PC-9 (cell line): ENCODE measurements at places on chromosomes 11 and 22. TPM values are rescaled to one million over a fixed set of nuclear protein-coding genes. Genes with fewer than 3 reads are reported as not detected.
A peak's percentile ranks its signal among the peaks of the same experiment; 100 is the strongest.

The C22orf42 gene
- total RNA-seq: not detected in 2 replicates

- DNase-seq: no peak
- no peak overlapping the region for H3K27ac ChIP-seq
- H3K4me3 ChIP-seq: no peak overlapping the region
- peaks cover 16% of the 10 kb centered on the region for H3K4me1 ChIP-seq
Observed at GRCh38 chr11:848380-848931, 5.8 kb downstream of the TSPAN4 start.

DNA sequence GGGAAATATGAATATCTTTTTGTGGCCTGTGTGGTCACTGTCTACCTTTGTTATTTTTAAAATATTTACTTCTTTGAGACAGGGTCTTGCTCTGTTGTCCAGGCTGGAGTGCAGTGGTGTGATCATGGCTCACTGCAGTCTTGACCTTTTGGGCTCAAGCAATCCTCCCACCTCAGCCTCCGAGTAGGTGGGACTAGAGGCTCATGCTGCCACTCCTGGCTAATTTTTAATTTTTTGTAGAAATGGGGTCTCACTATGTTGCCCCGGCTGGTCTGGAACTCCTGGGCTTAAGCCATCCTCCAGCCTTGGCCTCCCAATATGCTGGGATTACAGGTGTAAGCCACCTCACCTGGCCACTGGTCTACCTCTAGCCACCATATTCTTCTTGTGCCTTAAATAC is 3.5 kb upstream of the EIF3D start:
- peaks cover 3% of the 10 kb centered on the region for H3K36me3 ChIP-seq
- H3K27me3 ChIP-seq: no peaks in the 10 kb centered on the region
- H3K4me1 ChIP-seq: peaks cover 16% of the 10 kb centered on the region
- no peak overlapping the region for H3K27ac ChIP-seq
- H3K4me3 ChIP-seq: no peak overlapping the region
- no peak for DNase-seq

GRCh38 chr11:66885469-66885868 is 28.6 kb downstream of the LRFN4 start:
- H3K36me3 ChIP-seq: no peaks in the 10 kb centered on the region
- H3K4me1 ChIP-seq: peaks cover 48% of the 10 kb centered on the region
- H3K4me3 ChIP-seq: no peak overlapping the region
- no peak overlapping the region for H3K27ac ChIP-seq

DNA sequence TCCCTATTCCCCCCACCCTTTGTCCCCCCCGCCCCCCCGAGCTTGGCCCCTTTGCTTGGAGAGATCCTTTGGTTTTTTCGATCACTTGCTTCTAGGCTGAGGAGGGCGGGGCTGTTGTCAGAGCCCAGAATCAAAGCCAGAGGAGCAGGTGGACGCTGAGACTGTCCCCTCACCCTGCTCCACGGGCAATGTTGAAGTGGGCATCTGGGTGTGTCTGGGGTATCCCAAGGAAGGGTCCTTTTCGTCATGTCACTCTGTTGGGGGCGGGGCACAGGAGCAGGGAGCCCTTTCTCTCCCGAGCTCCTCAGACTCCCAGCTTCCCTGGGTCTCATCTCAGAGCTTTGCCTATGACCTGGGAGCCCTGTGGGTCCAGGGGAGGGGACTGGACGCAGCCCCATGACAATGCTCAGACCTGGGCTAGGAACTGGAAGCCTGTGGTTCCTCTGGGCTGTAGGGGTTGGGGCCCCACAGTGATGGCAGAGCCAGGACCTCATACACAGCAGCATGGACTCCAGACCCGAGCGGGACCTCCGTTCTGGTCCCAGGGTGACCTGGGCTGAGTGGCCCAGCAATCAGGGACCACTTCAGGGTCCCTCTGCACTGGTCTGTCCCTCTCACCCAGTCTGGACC is 2.9 kb upstream of the APOBEC3A start:
- no peak overlapping the region for H3K27ac ChIP-seq
- H3K4me3 ChIP-seq: no peak overlapping the region
- peaks cover 26% of the 10 kb centered on the region for H3K4me1 ChIP-seq
- no peak for DNase-seq

- H3K27ac ChIP-seq: no peak overlapping the region
- no peak for DNase-seq
- 0 out of 2 replicates have a peak, but pooled peaks cover under 1% of the 10 kb centered on the region for H3K27me3 ChIP-seq
- H3K4me1 ChIP-seq: no peaks in the 10 kb centered on the region
Observed at GRCh38 chr11:21625982-21626381, 566.9 kb upstream of the ANO5 start.

DNA sequence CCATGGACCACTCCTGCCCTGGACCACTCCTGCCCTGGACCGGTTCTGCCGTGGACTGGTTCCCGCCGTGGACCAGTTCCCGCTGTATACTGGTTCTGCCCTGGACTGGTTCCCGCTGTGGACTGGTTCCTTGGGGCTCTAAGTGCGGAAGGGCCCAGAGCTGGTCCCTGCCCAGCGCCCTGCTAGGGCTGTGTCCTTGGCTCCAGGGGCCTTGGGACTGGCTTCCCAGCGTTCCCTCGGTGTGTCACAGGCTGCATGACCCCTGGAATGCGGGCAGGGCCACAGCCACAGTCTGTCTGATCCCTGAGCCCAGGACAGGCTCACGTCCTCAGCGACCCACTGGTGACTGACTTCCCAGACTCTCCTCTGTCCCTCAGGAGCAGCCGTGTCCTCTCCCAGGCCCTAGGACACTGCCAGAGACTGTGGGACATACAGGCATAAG is 412.2 kb downstream of the TBC1D22A start:
- no peaks in the 10 kb centered on the region for H3K36me3 ChIP-seq
- H3K4me1 ChIP-seq: no peaks in the 10 kb centered on the region
- no peak for DNase-seq
- no peak overlapping the region for H3K4me3 ChIP-seq

DNA sequence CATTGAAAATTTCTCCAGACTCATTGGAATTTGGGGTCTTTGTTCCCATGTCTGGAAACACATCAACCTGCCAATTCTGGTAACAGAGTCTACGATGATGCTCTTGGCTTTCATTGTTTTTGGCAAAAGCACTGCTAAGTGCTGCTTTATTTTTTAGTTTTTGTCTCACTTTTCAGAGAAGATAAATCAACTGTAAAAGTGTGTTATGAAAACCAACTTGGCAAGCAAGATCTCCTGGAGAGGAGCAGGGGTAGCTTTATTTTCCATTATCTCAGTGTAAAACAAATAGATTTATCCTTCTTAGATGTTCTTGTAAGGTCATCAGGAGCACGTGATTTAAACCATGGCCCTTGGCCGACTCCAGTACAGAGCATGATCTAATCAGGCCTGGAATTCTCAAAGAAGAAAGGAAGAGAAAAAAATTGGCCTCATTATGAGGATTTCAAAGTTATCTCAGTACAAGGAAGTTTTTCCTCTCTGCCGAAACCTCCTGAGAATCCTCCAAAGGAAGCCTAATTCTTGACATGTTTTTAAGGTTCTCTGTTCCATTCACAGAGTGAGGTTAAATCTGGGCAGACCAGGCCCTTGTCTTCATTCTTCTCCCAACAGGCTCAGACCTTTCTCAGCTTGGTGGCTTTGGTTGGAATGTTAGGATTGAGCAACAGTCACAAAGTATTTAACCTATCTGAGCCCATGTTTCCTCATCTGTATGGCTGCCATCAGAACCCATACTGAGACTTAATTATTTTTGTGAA is 16.4 kb upstream of the PAMR1 start:
- DNase-seq: peak; percentile 40
- H3K4me1 ChIP-seq: peaks cover 9% of the 10 kb centered on the region; the same call in 1 of the 2 replicates
- no peak overlapping the region for H3K4me3 ChIP-seq

- H3K4me1 ChIP-seq: no peaks in the 10 kb centered on the region
- no peak overlapping the region for H3K4me3 ChIP-seq
- no peak overlapping the region for H3K27ac ChIP-seq
- H3K27me3 ChIP-seq: no peaks in the 10 kb centered on the region
- DNase-seq: no peak
Observed at GRCh38 chr22:50218153-50218995, 17.6 kb downstream of the SELENOO start.

The H19 gene
- 0.26 and 0.53 TPM in 2 replicates for total RNA-seq

DNA sequence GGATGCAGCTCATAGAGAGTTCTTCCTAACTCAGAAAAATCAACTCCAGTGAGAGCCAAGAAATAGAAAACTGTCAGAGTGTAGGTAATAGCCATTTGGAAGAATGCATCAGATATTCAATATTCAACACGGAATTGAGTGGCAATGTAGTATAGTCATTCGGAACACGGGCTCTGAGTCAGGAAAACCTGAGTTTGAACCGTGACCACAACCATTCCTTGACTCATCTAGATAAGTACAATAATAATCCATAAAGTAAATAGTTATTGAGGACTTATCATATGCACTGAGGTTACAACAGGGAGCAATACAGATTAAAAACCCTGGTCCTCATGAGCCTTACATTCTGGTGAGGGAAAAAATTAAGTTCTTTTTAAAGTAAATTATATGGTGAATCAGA is 62.6 kb upstream of the PHF21A start:
- peak overlapping the region; percentile 24 for H3K27ac ChIP-seq
- H3K4me1 ChIP-seq: peaks cover 39% of the 10 kb centered on the region
- DNase-seq: peak; percentile 94
- no peak overlapping the region for H3K4me3 ChIP-seq
- H3K27me3 ChIP-seq: no peaks in the 10 kb centered on the region
- no peaks in the 10 kb centered on the region for H3K36me3 ChIP-seq

- no peaks in the 10 kb centered on the region for H3K27me3 ChIP-seq
- peak overlapping the region; percentile 86 for H3K27ac ChIP-seq
- H3K4me3 ChIP-seq: peak overlapping the region; percentile 17; the same call in 1 of the 2 replicates
- no peaks in the 10 kb centered on the region for H3K36me3 ChIP-seq
- H3K4me1 ChIP-seq: peaks cover 44% of the 10 kb centered on the region
Observed at GRCh38 chr22:27668828-27669797, 132.4 kb downstream of the MN1 start.

The GAS2 gene
- 2.8 and 3.2 TPM in 2 replicates for total RNA-seq

The OR52A1 gene
- not detected in 2 replicates for total RNA-seq

The XBP1 gene
- total RNA-seq: 35.2 and 47.7 TPM in 2 replicates

The RAG2 gene
- not detected in 2 replicates for total RNA-seq

- no peaks in the 10 kb centered on the region for H3K27me3 ChIP-seq
- H3K4me1 ChIP-seq: no peaks in the 10 kb centered on the region
- no peak for DNase-seq
- H3K27ac ChIP-seq: no peak overlapping the region
- H3K36me3 ChIP-seq: no peaks in the 10 kb centered on the region
- no peak overlapping the region for H3K4me3 ChIP-seq
Observed at GRCh38 chr11:57001674-57002401, 13.1 kb downstream of the OR5AK2 start.

DNA sequence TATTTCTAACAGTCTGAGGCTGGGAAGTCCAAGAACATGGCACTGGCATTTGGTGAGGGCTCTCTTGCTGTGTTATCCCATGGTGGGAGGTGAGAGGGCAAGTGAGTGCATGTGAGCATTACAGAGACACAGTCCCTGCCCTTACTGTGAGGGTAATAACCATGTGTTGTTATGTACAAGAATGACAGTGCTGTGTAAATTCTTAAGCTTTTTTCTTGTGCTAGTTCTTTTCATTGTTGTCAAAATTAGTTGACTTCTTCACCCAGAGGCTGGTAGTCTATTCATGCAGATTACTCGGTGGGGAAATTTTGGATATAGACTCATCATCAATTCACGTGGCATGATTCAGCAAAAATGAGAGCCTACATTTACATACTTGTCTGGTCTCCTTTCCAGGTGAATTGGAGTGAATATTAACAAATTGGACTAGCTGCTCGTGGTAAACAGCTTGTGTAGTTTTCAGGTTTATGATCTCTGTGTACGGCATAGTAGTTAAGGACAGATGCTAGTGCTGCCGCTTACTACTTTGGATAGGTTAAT is 49.3 kb downstream of the ATXN10 start:
- H3K4me1 ChIP-seq: peaks cover 24% of the 10 kb centered on the region
- peak overlapping the region; percentile 17; the same call in 1 of the 2 replicates for H3K27ac ChIP-seq
- no peak for DNase-seq
- H3K36me3 ChIP-seq: peaks cover 67% of the 10 kb centered on the region

GRCh38 chr11:131561501-131561900 is 191.1 kb downstream of the NTM start:
- H3K27me3 ChIP-seq: peaks cover 37% of the 10 kb centered on the region
- H3K27ac ChIP-seq: no peak overlapping the region
- no peak for DNase-seq

GRCh38 chr11:17861036-17861755 is 126.6 kb downstream of the KCNC1 start:
- no peaks in the 10 kb centered on the region; the same call in 1 of the 2 replicates for H3K36me3 ChIP-seq
- H3K27ac ChIP-seq: no peak overlapping the region
- H3K4me3 ChIP-seq: no peak overlapping the region

DNA sequence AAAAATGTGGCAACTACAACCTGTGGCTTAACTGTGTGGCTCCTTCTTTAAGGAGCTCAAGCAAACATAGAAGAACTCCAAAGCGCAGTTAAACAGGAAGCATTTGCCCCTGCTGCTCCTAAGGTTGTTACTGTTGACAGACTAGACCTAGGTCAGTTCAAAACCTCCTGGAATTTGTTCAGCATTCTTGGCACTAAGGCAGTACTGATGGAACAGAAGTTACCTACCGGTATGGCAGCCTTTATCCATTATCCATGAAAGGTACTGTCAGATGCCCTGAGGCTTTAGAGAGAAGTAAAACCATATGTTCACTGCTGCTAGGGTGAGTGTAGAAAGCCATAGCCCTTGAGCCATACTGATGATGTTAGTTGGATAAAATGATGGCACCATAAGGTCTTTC is 916.5 kb upstream of the FAT3 start:
- no peak overlapping the region for H3K4me3 ChIP-seq
- no peaks in the 10 kb centered on the region for H3K36me3 ChIP-seq
- no peak overlapping the region for H3K27ac ChIP-seq
- H3K27me3 ChIP-seq: no peaks in the 10 kb centered on the region
- H3K4me1 ChIP-seq: no peaks in the 10 kb centered on the region
